ENCODE measurements at places on chromosomes 2 and 18.

- no peak for DNase-seq
Observed at GRCh38 chr2:45040786-45041185, 31.5 kb upstream of the SIX2 start.

GRCh38 chr2:240730501-240731177 is 39.0 kb downstream of the AQP12A start:
- DNase-seq = no peak

GRCh38 chr2:55732854-55733253 is 39.2 kb upstream of the PNPT1 start:
- DNase-seq = no peak

DNA sequence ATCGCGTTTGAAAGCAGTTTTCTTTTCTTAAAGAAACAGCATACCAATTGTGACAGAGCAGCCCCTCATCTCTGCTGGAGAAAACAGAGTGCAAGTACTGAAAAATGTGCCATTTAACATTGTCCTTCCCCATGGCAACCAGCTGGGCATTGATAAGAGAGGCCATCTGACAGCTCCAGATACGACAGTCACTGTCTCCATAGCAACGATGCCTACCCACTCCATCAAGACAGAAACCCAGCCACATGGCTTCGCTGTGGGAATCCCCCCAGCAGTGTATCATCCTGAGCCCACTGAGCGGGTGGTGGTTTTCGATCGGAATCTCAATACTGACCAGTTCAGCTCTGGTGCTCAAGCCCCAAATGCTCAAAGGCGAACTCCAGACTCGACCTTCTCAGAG is 9.5 kb downstream of the GRHL1 start:
- no peak for DNase-seq

GRCh38 chr2:38394903-38395341 is 17.8 kb upstream of the ATL2 start:
- DNase-seq = no peak

GRCh38 chr2:74333175-74333574 is 10.0 kb downstream of the SLC4A5 start:
- DNase-seq = no peak

DNA sequence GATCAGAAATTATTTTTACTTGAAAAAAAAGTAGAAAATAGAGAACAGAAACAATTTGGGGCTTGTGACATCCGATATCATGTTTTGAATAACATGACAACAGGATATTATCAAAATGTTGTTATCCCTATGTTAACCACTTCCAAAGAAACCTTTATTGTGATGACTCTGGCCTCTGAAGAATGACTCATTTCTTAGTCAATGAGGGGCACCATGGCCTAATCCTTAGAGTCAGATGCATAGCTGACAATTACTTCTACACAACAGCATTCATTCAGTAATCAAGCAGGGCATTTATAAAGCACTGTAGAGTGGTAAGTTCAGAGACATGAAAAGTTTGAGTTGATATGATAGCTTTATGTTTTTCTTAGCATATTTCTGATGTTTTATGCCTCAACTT is 703.0 kb downstream of the RNF144A start:
- no peak for DNase-seq

- DNase-seq = no peak
Observed at GRCh38 chr2:43138441-43138840, 88.0 kb downstream of the ZFP36L2 start.

GRCh38 chr2:136394136-136395060 is 276.4 kb upstream of the CXCR4 start:
- DNase-seq = no peak

DNA sequence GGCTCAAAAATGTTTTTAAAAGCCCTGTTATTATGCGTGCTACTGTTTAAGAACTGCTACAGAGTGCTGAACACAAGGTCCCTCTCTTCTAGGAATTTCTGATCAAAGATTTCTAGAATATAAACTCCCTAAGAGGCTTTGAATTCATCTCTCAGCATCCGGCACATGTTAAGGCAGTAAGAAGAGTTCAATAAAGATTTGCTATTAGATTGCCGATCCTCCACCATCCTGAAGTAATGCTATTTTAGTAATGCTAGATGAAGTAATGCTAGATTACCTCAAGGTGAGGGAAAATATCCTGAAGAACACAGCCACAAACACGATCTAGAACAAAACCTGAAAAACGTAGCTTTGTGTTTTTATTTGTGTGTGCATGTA is 949 bp upstream of the MYL12B start:
- DNase-seq = no peak

GRCh38 chr2:189446780-189447179 is 5.5 kb downstream of the WDR75 start:
- DNase-seq = no peak

- no peak for DNase-seq
Observed at GRCh38 chr2:217279140-217279539, 419.3 kb upstream of the TNP1 start.

- no peak for DNase-seq
Observed at GRCh38 chr2:183604065-183604464, 479.8 kb downstream of the NUP35 start.

DNA sequence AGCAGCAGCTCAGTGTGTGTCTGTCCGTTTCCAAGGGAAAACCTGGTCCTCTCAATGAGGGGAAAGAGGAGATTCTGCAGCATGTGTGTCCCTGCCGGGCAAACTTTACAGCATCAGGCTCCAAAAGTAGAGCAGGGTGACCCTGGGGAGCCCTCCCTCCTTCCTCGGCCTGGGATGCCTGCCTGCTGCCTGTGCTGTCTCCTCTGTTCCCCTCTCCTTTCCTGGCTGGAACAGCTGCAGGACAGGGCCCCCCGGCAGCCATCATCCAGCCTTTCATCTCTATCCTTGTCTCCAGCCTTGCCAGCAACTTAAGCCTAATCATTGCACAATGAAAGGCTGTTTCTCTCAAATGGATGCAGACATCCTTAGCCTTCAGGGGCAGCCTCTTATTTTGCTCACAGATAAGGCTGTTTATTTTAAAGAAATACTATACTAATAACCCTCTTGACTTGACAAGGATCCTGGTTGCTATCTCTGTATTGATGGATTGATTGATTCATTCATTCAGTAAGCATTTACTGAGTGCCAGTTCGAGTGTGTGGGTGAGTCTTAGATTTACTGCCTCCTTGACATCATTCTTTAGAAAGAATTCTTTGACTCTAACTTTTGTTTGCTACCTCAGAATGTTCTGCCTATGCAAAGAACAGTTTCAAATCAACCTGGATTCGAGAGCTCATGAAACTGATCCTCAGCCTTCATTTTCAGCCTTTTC is 40.6 kb upstream of the EDAR start:
- no peak for DNase-seq

GRCh38 chr2:226380679-226381078 is 418.9 kb downstream of the IRS1 start:
- DNase-seq = no peak

DNA sequence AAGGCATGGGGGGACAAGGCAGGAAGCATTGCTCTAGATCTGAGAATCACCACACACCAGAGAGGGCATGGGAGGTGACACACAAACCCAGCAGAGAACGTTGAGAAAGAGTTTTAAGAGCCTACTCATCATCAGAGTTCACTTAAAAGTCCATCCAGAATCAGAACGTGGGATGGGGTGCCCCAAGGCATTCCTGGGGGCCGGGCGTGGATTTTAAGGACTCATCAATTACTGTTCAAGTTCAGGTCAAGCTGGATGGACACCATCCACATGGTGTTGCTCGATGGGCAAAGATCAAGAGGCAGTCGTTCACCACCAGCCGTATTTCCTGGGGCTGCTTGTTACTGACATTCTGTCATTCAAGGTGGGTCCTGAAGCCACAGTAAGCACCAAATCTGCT is 34.9 kb downstream of the BCL11A start:
- no peak for DNase-seq

DNA sequence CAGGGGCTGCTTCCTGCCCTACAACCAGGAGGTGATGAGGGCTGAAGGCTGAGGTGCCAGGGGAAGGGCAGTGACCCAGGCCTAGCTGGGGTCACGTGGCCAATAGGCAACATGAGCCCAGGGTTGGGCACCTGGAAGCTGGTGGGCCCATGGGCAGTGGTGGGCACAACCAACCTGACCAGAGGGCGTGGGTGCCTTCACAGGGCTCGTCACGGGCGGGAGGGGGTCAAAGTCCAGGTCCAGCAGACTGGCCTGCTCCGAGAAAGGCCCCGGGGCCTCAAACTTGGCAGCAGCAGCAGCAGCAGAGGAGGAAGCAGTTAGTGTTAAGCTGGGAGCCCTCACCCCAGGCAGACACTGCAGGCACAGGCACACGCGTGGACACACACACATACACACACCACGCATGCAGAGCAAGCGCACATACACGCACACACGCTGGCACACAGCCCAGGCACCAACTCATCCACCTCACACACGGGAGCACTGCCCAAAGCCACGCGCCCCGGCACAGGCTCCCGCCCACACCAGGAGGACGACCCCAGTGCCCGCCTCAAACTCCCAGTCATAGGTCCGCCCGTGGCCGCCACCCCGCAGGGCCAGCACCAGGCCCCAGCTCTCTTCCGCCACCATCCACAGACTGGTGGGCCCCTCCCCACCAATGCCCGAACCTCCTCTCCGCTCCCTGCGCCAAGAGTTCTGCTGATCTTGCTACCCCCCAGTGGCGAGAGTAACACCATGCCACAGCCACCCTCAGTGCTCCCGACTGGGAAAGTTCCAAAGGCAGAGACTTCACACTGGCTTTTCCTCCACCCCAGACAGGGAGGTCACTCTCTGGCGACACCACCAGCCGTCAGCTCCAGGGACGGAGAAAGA is 53.0 kb downstream of the BIN1 start:
- DNase-seq = no peak

GRCh38 chr2:227324995-227325838 is at the start of gene MFF:
Gene MFF (plus strand): TSS chr2:227325251. CDS start chr2:227330666, 5,415 bp downstream.
- peak; percentile 81 for DNase-seq

- no peak for DNase-seq
Observed at GRCh38 chr18:36536426-36536825, 238.9 kb downstream of the FHOD3 start.

DNA sequence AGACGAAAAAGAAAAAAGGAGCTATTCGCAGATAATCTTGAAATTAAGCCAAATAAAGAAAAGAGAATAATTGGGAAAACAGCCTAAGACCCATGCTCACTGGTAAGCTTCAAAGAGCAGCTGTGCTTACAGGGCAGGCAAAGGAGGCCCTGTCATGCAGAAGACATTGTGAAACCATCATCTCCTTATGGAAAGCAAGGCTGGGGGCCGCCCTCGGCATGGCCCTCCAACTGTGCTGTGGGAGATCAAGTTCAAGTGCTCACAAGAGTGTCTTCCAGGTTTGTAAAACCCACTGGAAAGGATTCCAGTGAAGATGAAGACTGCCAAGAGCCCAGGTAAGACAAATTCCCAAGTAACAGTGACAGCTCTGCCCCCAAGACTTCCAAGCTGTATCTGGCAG is 32.2 kb downstream of the ACVR1 start:
- DNase-seq = no peak

- no peak for DNase-seq
Observed at GRCh38 chr2:54907663-54908062, 142.6 kb downstream of the RTN4 start.

DNA sequence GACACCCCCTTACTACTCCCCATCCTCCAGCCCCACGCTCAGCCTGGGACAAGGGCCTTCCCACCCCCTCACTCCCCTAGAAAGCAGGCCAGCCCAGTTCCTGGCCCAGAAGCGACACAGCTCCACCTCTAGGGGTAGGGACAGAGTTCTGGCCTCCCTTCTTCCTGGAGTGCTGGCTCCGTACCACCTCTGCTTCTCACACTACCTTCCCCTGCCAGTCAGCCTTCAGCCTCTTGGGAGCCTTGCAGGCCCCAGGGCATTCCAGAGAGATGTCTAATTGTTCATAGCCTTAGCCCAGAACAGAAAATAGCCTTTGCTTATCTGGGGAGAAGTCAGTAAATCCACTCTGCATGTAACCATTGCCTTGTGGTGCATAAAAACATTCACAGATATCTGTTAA is 13.1 kb upstream of the CATIP start:
- DNase-seq = no peak

GRCh38 chr2:239306274-239307220 is 94.3 kb downstream of the HDAC4 start:
- no peak for DNase-seq

- DNase-seq = no peak
Observed at GRCh38 chr2:105801961-105802360, 57.2 kb downstream of the NCK2 start.

GRCh38 chr2:98875081-98875728 is 60.8 kb downstream of the CRACDL start:
- DNase-seq = no peak

DNA sequence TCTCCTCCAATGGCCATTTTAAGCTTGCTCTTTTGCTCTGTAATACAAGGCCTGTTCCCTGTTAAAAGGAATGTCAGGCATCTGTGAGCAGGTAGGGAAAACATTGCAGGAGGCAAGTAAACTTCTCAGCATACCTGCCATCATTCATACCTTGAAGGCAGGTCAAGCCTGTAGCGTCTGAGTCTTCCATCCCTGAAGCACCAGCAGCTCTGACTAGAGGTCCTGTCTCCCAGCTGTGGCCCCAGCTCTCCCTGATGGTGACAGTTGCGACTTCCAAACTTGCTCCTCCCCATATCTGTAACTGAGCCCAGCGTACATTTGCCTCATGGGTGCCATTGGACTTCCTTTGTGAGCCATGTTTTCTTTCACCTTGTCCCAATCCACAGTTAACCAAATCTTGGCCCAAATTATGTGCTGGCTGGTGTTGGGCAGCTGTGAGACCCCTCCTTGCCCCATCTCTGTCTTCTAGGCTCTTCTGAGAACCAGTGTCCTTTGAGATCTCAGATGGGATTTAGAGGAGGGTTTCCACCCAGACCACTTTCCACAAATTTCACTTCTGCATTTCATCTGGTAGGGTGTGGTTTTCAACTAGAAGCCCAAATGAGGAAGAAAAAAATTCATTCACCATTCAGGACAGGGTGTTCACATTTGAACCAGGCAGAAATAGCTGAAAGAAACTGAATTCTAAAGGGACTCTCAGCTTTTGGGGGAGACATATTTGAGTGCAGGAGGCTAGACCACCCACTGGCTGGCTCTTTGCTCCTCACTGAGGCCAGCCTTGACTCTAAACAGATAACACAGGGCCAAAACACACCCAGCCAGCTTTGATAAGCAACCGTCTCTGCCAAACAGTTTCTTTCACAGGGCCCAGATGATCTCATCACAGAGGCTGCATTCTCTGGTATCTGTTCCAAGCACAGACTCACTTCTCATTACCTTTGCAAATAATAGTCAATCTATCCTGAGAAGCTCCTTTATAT is 66.4 kb upstream of the MSH2 start:
- no peak for DNase-seq

GRCh38 chr18:51668101-51668500 is 470.6 kb upstream of the MEX3C start:
- peak; percentile 85 for DNase-seq

DNA sequence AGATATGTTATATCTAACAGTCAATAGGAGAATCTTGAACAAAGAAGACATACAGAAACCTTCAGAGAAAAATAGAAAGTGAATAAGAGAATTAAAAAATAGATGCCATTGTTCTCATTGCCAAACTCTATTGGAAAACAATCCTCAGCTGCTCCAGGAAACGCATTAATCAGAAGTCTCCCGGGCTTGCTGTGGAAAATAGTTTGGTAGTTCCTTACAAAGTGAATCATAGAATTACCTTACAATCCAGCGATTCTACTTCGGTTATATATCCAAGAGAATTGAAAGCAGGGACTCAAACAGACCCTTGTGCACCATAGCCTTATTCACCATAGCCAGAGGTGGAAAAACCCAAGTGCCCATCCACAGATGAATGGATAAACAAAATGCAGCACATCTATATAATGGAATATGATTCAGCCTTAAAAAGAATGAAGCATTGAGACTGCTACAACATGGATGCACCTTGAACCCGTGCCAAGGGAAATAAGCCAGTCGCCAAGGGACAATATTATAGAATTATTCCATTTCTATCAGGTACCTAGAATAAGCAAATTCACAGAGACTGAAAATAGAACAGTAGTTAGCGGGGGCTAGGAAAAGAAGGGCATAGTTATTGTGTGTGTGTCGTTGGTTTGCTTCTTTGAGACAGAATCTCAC is 21.9 kb upstream of the CHRNA1 start:
- no peak for DNase-seq

All from neural crest cell (in vitro differentiated cells).